ENCODE measurements at places on chromosomes 7 and 10. TPM values are rescaled to one million over a fixed set of nuclear protein-coding genes. Genes with fewer than 3 reads are reported as not detected.

DNA sequence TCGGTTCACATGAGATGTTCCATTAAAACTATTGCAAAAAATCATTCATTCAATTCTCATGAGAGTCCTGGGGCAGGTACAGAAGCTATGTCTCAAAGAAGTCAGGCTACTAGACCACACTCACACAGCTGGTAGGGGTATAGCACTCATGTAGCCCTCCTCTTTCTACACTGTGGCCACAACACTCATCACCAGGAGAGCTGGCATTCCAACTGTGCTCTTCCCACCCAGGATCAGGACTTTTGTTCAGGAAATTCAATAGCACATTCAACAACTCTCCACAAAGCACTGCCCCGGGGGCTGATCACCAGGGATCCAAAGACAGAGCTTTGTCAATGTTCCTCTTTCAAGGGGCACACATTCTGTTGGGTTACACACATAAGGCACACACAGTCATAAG is 31.0 kb upstream of the C10orf90 start:
- DNase-seq: no peak

MBLAC1 gene
- 7.0 TPM for total RNA-seq

DNA sequence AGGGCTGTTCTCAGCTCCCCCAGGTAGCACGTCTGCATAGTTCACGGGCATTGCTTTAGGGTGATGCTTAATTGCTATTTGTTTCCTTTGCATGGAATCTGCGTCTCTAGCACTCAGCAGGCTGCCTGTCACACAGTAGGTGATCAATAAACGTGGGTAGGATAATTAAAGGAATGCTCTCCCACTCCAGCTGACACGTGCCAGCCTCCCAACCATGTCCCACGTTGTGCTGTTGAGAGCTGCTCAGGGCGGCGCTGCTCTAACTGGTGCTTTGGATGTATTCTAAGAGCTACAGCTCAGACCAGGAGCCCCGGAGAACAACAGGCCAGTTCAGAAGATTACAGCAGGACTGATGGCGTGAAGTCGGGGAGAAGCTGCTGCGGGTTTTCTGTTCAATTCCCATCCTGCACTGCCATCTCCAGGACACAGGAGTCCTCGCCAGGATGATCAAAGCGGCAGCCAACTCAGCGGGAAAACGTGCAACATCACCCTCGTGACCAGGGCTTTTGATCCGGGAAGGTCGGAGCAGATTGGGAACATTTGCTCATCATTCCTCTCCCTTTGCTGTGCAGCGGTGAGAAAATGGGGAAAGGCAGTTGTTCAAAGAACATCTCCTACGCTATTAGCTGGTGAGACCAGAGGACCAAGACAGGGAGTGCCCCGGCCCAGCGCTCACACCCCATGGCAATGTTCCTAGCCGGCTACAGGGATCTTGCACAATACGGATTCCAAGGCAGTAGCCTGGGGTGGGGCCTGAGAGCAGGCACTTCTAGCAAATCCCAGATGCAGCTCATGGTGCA is 50.5 kb upstream of the FOXK1 start:
- DNase-seq: peak; percentile 87

CARD11 gene
- total RNA-seq: 0.17 TPM

GATA3 gene
- 181 TPM for total RNA-seq

- DNase-seq: no peak
These were observed 554.4 kb downstream of the REEP3 start for GRCh38 chr10:64075604-64076003.

GRCh38 chr10:127234306-127234800 is 38.0 kb upstream of the INSYN2A start:
- DNase-seq: no peak

USP54 gene
- total RNA-seq: 68.4 TPM
